SJSA1 (cell line): ENCODE measurements at places on chromosomes 13 and 19. TPM values are rescaled to one million over a fixed set of nuclear protein-coding genes. Genes with fewer than 3 reads are reported as not detected.

DNA sequence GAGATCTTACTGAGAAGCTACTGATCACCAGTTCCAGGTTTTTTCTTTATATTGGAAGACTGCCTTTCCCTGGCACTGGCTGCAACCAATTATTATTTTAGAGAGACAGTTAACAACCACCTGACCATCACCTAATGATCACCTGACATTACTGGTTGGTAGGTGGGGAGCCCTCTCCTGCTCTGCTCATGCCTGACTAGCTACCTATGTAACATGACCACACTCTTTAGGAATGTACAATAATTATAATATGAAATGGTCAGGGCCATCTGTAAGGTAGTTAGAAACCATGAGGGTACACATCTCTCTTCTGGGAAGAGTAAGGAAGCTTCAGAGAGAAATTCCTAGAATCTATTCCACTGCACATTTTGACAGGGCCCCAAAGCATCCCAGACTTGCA, 59.0 kb upstream of the SCEL start:
- DNase-seq, result no peak

GRCh38 chr19:42657556-42657955, 62.8 kb upstream of the CEACAM8 start:
- DNase-seq, result no peak

DNA sequence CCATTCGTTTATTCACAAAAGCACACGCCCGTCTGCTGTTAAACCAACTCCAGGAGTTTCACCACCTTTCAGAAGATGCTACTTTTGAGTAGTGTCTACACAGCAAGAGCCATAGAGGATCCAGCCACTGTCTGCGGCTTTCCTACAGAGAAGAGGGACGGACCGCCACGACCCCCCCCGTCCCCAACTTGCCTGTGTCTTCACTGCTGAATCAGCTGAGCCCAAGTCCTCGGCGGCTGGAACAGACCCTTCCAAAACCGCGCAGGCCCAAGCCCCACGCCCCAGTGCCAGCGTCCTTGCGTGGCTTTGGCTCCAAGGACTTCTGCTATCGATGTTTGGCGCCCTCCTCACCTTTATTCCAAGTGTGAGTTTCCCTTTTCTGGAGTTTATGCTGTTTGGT, 65.1 kb downstream of the SPACA7 start:
- no peak for DNase-seq

DNA sequence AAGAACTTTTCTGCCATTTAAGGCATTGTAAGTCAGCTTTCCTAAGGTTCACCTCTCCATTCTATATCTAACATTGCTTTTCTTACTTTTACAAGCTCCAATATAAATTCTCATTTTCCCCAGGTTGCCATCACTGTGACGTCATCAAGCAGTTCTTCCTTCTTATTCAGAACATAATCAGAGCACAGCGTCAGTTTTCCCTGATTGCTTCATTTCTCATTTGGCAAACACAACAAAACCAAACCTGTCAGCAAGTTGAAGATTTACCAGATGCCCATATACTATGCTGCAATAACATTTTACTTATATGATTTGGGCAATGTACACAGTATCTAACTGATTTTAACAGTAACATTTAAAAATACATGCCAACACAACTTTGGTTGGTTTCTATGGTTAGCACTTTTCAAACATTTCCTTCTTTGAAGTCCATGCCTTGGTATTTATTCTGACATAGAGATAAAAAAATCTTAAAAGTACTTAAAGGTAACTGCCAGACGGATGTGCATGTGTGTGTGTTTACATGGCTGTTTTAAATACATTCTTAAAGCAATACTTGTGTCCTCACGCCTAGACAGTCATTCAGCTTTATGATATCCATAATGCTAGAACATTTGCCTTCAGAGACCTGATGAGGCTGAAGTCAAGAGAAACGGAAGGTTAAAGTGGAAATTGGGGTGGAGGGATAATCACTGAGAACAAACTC, 264.0 kb downstream of the KLF12 start:
- peak; percentile 16 for DNase-seq

GRCh38 chr13:53920916-53921315, 892.3 kb downstream of the OLFM4 start:
- DNase-seq, result no peak

DNA sequence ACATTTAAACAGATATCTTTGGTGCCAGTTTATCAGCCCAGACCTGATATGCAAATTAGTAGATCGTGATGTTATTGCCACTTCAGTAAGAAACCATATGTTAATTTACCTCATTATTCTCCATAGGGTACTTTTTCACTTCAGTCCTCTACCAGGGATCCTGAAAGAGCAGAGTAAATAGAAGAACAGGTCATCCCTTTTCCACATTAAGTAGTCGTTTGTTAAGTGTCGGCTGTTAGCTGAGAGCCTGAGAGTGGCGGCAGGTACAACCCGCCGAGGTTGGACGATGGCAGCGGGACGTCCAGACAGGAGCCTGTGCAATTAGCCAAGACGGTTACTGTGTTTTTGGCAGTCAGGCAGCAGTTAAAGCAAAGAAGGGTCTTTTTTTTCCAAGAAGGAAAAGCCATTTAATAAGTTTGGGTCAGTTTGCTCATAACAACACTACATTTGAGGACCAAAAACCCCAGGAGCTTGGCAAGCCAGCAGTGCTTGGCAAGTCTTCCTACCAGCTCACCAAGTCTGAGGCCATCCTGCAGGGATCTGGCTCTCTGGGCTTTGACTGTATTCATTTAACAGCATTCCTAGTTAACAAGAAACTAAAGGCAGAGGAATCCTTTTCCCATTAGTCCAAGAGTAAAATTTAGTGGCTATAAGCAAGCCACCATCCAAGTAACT, 231.8 kb downstream of the SHISA2 start:
- no peak for DNase-seq

- no peak for DNase-seq
Measured at GRCh38 chr19:15631817-15632216, 8.9 kb upstream of the CYP4F3 start.

DNA sequence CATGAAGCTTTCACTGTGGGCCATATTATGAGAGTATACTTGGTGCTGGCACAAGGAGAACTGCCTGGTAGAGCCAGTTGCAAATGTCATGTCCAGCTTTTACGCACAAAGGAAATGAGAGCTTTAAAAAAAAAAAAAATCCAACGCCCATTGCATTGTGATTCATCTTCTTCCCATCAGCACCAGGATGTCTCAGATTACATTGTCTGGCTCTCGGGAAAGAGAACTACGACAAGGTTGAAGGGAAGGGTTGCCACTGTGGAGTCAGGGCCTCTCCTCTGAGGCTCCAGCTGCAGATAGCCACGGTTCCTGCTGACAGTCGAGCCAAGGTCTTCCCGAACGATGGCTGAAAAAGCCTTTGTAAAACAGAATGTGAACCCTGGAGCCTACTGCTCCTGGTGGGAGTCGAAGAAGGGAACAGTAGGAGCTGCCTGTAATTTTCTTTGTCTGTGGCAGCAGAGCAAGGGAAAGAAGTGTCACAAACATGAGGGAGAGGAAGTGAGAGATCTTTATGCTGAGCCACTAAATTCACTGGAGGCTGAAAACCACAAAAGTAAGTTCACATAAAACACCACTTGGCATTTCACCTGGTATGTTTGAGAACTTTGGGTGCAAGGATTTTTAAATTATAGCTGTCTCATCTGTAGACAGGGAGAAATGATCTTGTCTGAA, 704.7 kb downstream of the DIAPH3 start:
- DNase-seq, result no peak

Gene CEACAM8
- total RNA-seq, result not detected in 2 replicates

GRCh38 chr13:73544175-73544574, 485.4 kb downstream of the KLF5 start:
- no peak for DNase-seq

GRCh38 chr19:36489118-36489919, at the start of gene ZNF566:
TSS of gene ZNF566 (minus strand) at chr19:36489561. CDS start at chr19:36476557, 13,004 bp downstream.
- DNase-seq, result peak; percentile 89

Gene KLK5
- not detected in 2 replicates for total RNA-seq

Gene OR7C1
- total RNA-seq, result not detected in 2 replicates

- no peak for DNase-seq
Measured at GRCh38 chr19:2197270-2197669, 33.5 kb downstream of the DOT1L start.

Gene KIR3DL2
- not detected in 2 replicates for total RNA-seq

- DNase-seq, result no peak
Measured at GRCh38 chr13:41550276-41550675, 92.9 kb downstream of the RGCC start.

GRCh38 chr13:66234159-66234558, 996.0 kb downstream of the PCDH9 start:
- no peak for DNase-seq

- DNase-seq, result no peak
Measured at GRCh38 chr19:33865306-33865705, 68.6 kb downstream of the KCTD15 start.

DNA sequence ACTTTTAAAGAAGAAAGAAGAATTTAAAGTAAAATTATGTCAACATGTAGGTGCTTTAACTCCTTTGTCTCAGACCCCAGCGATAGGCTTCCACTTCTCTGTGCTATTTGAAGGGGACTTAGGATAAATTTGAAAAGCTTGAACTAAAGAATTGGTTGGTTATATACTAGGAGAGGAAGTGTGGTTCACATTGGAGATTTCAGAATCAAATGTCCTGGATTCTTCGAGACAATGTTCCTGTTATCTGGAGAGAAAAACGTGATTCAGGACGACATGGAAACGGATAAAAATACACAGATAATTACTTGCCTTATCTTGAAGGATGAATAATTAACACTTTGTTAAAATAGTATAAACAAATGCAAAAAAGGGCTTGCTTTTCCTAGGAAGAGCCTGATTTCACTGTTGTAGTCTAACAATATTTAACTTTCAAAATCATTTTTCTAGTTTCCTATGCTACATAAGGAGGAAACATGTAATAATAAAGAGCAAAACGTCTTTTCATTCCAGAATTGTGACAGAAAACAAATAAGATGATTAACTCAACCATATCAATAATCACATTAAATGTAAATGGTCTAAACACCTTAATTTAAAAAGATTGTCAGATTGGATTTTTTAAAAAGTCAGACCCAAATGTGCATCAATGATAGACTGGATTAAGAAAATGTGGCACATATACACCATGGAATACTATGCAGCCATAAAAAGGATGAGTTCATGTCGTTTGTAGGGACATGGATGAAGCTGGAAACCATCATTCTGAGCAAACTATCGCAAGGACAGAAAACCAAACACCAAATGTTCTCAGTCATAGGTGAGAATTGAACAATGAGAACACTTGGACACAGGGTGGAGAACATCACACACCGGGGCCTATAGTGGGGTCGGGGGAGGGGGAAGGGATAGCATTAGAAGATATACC, 724 bp upstream of the ZNF780A start:
- DNase-seq, result no peak

DNA sequence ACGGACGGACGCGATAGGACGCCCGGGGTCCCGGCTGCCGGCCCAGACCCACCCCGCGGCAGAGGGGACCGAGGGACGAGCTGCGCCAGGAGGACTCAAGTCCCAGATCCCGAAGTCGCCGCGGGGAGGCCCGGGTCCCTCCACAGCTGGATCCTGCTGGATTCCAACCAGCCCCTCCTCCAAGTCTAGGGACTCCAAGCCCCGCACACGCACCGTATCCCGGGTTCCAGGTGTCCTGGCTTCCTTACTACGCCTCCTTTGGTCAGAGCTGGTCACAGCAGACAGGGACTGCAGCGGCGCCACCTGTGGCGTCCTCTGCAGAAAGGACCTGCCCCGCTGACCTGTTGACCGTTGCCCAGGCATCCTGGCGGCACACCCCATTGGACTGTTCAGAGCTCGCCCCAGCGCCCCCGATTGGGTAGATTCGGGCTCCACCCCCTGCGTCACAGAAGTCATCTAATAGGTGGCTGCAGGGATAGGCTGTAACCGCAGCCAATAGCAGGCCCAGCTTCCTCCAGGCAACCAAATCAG, 29.0 kb upstream of the ZNF709 start:
- DNase-seq, result no peak

DNA sequence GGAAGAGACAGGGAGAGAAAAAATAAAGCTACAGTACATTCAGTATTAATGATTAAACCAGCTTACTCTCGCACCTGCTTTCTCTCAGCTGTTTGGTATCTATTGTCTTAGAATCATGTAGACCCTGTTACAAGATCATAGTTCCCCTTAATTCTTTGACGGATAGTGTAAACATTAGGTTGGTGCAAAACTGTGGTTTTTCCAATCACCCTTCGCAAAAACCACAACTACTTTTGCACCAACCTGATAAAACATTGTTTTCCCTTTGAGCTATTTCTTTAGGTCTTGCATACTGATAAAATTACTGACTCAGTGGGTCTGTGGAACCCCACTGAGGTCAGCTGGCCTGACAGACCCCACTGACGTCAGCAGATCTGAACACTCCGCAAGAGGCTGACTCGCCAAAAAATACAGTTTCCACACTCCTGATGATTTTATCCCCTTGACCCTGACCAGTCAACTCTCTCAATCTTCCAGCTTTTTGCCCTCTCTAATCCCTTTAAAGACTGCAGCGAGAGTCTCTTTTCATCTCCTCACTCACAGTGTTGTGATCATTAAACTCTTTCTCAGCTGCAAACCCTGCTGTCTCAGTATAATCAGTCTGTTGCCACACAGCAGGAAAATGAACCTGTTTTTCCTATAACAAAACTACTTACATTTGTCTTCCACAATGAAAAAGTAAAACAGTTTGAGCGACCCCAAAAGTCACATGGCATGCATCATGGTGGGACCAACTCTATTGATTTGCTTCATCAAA, 123.9 kb downstream of the SLITRK6 start:
- no peak for DNase-seq

DNA sequence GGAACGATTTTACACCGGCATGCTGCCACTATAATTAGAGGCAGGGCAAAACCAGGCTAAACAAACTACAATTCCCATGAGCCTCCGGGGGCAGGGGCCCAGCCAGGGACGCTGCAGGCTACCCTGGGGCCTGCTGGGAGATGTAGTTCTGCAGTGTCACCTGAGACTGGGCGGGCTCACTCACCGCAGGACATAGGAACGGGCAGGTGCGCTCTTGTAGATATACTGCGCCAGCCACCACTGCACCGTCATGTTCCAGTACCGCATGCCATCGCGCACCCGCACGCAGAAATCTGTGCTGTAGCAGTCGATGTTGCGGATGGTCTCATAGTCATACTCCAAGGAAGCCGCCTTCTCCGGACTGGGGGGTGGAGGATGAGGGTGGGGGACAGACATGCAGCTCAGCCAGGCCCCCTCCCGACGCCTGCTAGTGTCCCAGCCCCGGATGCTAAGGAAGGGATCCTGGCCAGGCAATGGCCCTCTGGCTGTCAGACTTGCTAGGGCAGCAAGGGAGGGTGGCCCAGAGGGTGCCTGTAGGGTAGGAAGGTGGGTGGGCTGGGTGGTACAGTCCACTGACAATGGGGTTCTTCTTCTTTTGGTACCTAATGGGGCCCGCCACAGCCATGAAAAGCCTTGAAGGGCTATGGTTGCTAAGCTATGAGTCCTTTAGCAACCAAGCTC, 5.8 kb upstream of the TMC4 start:
- DNase-seq, result no peak
